ENCODE measurements at places on chromosomes 7 and 10.
A peak's percentile ranks its signal among the peaks of the same experiment; 100 is the strongest.

- no peak for DNase-seq
Observed at GRCh38 chr10:114649217-114649903, 8.7 kb downstream of the ABLIM1 start.

DNA sequence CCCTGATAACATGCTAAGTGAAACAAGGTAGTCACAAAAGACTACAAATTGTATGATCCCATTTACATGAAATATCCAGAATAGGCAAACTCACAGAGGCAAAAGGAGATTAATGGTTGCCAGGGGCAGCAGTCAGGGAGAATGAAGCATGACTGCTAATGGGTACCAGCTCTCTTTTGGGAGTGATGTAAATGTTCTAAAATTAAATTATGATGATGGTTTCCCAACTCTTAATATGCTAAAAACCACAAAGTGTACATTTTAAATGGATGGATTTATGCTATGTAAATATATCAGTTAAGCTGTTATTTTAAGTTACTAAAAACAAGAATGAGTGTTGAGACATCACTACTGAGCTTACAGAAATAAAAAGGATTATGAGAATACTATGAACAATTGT is 12.6 kb downstream of the CYP51A1 start:
- DNase-seq = no peak

- DNase-seq = no peak
Observed at GRCh38 chr10:100989088-100989487, 1.7 kb downstream of the TWNK start.

DNA sequence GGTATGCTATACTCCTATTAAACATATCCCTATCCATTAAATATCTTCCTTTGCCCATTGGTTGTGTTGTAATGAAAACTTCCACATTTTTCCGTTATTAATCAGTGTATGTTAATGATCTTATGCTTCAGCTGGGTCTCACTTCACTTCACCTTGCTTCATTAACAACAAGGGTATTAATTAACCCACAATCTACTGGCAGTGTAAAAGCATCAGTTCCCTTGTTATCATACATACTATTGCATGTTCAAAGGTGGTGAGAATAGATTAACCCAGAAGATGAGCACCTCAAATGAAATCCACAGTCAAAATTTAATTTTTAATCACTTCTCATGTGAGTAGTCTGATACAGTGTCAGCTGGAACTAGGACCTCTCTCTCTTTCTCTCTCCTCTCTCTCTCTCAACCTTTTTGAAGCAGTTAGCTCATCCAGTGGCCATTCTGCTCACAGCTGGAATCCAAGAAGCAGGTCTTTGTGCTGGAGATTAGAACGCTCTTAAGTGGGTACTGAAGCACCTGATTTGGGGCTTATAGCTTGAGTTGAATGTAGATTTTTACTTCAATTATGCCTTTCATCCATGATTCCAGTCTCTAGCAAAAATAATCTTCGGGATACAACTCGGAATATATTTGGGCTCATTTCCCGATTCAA is 172.3 kb downstream of the RAPGEF5 start:
- DNase-seq = no peak

DNA sequence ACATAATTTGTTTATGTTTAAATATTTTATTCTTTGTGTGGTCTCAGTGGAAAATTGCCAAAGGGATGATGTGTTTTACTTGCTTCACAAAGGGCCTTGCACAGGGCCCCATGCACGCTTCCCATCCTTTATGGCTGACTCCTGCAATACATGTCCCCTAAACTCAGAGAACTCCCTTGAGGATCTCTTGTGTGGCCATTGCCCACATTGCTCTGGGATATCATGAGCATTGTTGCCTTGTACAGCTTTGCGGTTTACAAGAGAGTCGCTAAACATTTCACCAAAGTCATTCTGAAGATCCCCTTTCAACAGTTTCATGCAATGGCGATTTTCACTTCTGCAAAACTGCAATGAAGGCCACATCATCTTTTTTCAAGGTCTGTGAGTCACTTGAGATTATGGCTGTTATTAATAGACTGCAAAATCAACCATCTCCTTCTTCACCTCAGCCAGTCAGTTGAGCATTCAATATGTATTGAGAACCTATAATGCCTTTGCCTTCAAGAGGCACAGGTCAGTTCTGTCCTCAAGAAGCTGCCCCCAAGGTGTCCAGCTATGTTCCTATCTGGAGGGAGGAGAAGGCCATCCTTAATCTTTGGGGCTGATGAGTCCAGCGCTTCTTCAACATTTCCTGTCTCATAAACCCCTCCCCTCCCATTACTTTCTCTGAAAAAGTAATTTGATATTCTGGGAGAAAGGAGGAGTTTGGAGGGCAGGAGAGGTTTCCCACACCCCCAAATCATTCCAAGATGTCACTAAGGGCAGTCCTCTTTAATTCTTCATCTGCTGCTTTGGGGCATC is 108.1 kb downstream of the CCDC71L start:
- DNase-seq = no peak

DNA sequence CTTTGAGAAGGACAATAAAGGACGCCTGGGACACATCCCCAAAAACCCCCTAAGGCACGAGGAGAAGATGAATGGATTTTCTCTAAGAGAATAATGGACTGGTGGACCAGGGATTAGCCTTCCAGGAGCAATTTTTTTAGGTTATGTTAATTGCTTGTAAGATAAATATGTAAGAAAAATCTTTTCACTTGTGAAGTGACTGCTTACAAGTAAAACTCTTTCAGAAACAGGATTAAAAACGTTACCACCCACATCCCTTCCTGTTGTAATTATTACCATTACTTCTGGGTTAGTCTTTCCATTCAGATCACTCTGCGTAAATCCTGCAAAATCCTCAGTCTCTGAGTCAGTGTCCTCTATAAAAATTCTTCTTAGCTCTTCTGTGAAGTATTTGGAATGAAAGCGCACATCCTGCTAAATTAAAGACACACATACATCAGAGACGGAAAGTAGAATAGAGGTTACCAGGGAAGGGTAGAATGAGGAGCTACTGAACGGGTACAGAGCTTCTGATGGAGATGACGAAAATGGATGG is 34.3 kb downstream of the CDCA7L start:
- peak; percentile 10 for DNase-seq

GRCh38 chr10:122931088-122931906 is 20.9 kb downstream of the FAM24A start:
- no peak for DNase-seq

- DNase-seq = no peak
Observed at GRCh38 chr7:48741545-48741944, 182.8 kb upstream of the CDC14C start.

GRCh38 chr10:88848499-88848898 is 3.1 kb downstream of the ANKRD22 start:
- DNase-seq = peak; percentile 88
